ENCODE measurements at places on chromosomes 12 and 14.

GRCh38 chr12:88185988-88186387 is 43.9 kb downstream of the TMTC3 start:
- DNase-seq = no peak

DNA sequence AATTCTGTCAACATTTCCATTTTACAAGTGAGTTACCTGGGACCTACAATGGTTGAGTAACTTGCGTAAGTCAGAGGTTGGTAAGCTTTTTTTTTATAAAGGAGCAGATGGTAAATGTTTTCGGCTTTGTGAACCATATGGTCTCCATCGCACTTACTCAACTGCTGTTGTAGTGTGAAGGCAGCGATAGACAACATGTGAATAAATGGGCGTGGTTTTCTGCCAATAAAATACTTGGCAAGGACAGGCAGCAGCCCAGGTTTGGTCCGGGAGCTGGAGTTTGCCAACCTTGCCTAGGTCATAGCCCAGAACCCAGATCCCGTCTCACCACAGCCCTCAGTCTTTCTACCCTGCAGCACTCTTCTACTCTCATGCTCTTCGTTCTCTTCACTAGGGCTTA is 6.3 kb downstream of the DDX55 start:
- no peak for DNase-seq

DNA sequence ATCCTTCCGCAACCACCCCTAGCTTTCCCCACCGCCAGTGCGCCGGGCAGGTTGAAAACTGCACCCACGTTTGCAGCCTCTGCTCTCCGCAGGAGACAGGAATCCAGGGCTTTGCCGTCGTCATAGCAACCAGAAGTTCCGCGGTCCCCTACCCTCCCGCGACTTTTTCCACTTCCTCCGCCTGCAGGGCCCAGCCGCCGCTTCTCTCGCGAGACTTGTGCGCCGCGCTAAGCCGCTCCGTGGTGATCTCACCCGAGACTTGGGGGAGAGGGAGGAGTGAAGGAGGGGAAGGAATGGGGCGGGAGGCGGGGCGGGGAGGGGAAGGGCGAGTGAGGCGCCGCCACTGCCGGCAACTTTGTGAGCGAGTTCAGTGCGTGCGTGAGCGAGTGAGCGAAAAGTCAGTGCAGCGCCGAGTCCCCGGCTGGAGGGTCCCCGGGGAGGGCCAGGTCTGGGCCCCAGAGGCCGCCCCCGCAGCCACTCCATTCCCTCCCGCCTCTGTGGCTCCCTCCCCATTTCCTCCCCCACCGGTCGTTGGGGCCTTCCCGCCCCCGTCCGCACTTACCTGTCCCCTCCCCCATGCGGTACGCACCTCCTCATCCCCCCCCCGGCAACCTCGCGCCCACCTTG is 413.0 kb downstream of the PCNX1 start:
- DNase-seq = peak; percentile 97

DNA sequence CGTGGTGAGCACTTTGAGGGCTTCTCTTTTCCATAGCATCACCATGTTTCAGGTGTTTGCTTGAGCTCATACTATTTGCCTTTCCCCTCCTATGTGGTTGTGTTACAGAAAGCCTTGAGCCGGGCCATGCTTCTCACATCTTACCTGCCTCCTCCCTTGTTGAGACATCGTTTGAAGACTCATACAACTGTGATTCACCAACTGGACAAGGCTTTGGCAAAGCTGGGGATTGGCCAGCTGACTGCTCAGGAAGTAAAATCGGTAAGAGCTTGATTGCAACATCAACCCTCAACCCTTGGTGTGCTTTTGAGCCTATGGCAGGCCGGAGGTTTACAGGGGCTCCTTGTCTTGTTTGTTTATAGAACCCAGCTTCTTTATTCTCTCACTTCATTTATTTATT is 8.1 kb downstream of the LETMD1 start:
- DNase-seq = no peak

GRCh38 chr12:131133994-131134393 is 180.3 kb downstream of the ADGRD1 start:
- DNase-seq = no peak

DNA sequence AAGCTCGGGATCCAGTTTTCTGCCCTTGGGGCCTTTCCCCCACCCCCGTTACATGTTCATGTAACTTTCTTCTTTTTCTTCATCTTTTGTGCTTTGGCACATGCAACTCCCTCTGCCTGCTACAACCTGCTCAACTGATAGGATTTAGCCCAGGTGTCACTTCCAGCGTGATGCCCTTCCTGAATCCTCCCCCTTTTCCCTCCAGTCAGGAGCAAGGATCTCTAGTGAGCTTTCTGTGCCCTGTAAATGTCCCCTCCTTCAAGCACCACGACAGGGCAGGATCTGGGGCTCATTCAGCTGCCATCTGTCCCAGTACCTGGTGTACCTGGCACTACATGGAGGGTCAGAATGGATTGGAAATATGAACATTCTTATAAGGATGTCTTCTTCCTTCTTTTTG is 15.3 kb downstream of the PELI2 start:
- DNase-seq = no peak

DNA sequence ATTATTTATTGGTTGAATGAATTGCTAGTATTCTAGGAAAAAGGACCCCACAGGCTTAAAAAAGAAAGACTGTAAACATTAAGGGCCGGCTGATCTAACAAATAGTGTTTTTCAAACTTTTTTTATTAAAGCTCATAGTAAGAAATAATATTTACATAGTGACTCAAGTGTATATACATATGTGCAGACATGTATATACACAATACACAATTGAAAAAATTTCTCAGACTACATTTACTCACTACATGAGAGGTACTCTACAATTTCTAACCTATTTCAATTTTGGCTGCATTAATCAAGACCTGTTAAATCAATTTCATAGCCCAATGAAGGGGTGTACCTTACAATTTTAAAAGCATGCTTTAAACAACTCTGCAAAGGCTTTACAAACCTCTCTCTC is 17.5 kb downstream of the KCNH5 start:
- DNase-seq = no peak

DNA sequence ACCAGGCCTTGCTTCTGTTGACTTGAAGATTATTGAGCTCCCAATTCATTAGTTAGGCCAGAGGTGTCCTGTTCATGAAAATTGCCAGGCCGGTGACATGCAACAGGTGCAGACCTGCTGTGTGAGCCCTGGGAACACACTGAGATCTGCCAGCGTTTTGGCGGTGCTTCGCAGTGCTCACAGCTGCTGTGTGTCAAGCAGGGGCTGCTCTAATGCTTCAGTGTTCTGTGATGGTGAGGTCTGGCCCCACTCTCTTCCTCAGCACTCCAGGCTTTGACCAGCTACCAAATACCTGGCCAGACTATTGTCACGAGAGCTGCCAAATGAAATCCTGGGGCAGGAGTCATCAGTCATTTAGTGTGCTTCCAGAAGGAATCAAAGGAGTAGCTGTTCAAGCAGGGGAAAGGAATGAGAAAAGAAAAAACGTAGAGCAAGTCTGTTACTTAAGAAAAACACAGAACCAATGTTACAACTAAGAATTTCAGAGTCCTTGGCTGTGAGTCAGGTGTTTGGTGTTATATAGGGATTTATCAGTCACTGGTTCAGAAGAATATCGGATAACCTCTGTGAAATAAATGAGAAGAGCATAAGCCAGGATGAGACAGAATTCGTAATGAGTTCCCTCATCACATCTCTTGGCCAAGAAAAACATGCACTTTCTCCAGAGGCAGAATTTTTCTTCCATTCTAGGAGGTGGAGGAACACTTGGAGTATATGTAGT is 150.8 kb downstream of the FBXL14 start:
- no peak for DNase-seq

DNA sequence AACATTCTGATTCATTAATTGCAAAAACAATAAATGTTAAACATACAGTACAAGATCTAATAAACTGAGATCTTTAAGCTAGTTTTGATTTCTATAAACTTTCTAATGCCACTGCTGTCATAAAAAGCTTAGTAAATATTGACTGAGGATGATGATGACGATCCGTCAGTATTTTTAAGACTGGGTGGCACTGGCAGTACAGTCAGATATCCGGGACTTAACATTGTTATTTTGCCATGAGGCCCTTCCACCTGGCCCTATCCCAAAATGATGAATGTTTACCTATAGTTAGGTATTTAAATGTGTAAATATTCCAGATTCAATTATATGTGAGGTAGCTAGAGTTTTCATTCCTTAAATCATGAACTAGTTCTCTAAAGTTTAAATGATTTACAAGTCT is 158.5 kb downstream of the FOXA1 start:
- DNase-seq = no peak

DNA sequence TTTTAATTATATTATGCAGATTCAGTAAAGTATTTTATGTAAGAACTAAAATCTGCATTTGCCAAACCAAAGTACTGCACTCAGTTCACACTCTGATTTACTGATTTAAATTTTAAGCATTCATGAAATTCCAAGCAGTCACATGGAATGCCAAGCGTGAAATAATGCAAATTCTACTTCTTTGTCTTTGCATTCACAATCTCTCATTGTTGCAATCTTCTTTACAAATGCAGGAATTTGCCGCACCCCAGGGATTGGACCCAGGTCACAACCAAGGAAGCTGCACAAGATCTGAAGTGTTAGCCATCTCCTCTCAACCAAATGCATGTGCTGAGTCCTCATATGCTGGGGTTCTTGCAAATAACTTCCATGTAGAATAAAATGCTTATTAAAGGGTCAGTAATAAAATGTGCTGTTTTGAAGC is 71.9 kb downstream of the TUNAR start:
- DNase-seq = no peak

DNA sequence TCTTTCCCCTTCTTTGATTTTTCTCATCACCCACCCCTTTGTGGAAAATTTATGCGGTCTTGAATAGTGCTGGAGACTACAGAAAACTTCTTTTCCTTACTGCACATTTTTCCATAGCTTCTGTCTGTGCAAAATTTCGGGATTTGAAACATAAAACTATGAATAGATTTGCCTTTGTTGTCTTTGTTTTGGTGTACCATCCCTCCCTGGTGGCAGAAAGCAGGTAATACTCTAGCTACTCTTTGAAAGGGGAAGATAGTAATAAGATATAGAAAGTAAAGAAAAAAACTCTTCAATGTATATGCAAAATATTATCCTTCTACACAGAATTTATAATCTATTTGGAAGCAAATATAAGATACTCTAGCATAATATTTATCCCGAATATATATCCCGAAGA is 79.1 kb upstream of the LMO3 start:
- DNase-seq = no peak

DNA sequence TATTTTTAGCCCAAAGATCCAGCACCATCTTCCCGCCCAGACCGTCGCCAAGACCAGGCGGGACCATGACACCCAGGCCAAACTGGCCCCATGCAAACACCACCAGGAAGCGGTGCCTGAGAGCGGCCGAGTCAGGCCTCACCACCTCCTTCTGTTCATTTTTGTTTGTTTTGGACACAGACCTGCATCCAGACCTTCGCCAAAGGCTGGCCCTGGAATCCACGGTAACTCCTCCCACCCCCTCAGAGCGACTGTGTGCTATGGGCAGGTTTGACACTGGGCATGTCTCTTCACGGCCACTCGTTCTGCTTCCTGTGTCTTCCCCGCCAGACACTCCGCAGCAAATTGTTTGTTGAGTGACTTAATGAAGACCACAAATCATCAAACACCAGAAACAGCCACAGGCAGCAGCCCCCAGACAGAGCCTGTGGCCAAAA is 47.1 kb downstream of the NCOR2 start:
- no peak for DNase-seq

GRCh38 chr12:49912345-49913255 is 8.9 kb upstream of the FAIM2 start:
- no peak for DNase-seq

DNA sequence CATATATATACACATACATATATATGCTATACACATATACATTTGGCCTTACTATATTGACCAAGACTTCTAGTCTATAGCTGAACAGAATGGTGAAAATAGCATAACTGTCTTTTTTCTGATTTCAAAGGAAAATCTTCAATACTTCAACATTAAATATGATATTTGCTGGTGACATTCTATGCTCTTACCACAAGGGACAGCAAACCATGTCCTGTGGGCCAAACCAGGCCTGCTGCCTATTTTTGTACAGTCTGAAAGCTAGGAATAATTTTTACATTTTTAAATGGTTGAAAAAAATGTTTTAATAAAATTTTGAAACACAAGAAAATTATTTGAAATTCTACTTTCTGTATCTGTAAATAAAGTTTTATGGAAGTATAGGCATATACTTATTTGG is 63.6 kb downstream of the EML5 start:
- no peak for DNase-seq

DNA sequence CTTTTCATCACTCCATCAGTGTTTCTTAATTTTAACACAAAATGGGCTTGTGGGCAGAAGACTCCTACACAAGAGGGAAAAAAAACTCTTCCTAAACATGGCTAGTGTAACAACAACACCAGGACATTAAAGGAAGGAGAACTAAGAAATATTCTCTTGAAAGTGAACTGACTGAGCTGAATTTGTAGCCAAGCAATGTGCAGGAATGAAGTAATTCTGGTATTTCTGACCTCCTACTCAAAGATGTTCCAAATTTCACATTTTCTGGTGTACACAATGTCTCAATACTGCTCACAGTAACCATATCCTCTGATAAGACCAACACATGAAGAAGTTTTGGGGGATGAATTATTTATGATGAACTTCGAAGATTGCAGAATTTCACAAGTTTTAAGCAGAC is 357.3 kb downstream of the DUSP6 start:
- no peak for DNase-seq

- DNase-seq = no peak
Observed at GRCh38 chr12:85531341-85531740, 251.3 kb downstream of the ALX1 start.

DNA sequence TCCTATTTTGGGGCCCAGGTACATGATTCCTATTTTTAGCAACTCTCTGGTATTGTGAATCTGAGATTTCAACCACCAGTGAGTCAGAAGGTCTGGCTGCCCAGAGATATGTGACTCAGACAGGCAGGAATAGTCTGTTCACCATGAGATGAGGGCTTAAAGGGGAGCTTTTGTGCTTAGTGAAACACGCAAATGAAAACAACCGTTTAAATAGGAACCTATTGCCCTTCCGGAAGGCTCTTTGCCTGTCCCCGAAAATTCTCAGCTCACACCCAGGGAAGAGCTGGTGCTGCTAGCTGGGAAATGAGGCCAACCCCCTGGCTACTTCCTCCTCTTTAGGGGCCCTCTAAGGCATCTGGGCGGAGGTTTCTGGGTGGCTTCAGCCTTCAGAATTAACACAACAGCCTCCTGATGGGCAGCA is 283.6 kb downstream of the CACNA1C start:
- DNase-seq = no peak

- no peak for DNase-seq
Observed at GRCh38 chr12:6327229-6328041, 14.4 kb downstream of the TNFRSF1A start.

- DNase-seq = no peak
Observed at GRCh38 chr12:58496411-58497190, 423.7 kb downstream of the LRIG3 start.

Measured in hippocampal formation (tissue), 2 donors.